ENCODE measurements at places on chromosomes 3 and 15.

GRCh38 chr3:157572559-157573270, 69.5 kb upstream of the VEPH1 start:
- DNase-seq = peak; percentile 81

DNA sequence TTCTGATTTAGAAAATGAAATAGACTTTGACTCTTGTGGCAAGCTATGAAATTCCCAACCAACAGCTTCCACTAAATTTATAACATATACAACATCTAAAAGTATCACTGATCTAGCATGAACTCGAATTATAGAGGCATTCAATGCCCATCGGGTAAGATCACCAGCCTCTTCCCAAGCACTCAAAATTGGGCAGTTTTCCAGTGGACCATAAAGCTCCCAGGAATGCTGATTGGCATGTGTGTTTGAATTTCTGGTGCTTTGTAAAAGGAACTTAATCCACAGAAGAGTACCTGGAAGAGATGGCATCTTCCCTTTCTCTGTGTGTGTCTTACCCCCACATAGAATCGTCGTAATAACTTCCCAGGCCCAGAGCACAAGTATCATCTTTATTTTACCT, 10.0 kb downstream of the LRTM1 start:
- DNase-seq = no peak

GRCh38 chr3:116443191-116443661, 2.1 kb downstream of the LSAMP start:
- DNase-seq = no peak

DNA sequence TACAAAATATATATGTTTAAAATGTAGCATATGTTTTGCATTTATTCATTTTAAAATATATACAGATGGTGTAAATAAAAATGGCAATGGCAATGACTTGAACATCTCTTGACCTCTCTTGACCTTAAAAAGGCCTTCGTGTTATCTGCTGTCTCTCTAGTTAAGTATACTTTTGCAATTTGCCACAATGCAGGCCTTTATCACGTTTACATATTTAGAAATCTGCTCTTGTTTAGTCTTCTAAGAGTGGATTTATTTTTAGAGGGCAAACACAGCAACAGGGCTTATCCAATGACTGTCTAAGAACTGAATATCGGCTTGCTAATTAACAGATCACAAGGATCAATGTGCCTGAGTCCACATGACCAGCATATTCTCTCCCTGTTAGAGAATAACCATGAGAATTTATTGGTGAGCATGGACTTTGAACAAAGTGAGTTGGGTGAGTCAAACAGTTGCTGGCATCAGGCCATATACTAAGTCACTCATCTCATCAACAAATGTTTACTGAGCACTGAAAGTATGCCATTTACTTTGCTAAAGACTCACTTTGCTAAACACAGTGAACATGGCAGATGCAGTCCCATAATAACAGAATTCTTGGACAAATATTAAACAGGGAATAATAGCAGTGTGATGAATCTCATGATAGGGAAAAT, 48.2 kb downstream of the MDFIC2 start:
- no peak for DNase-seq

DNA sequence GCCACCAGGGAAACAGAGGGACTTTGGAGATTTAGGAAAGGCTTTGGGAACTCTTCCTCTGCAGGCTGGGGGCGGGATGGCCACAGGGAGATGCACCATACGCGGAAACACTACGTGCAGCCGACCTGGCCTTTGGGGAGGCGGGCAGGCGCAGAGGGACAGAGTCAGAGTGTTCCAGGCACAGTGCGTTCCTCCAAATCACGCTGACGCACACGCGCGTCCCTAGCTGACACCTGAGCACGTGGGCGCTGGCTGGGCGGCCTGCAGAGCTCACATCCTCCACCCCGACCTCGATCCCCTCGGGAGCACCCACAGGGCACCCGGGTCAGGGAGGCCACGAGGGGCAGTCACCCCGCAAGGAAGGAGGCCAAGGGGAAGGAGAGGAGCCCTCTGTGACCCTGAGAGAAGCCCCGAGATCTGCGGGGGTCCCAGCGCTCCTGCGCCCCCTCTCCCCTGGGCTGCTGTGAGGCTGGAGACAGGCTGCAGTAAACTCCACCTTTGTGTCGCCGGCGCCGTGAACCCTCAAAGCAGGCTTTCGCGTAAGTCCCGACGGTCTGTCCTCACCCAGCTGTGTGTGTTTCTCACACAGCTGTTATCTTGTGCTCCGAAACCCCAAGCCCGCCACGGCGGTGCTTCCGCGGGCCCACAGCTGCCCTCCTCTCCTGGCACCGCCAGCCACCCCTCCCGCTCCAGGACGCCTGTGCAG, 196.3 kb downstream of the OCA2 start:
- DNase-seq = no peak

GRCh38 chr3:13829311-13829710, 50.6 kb downstream of the WNT7A start:
- DNase-seq = no peak

- no peak for DNase-seq
Observed at GRCh38 chr3:156732715-156733421, 58.5 kb downstream of the TIPARP start.

GRCh38 chr15:41125063-41125669, 9.1 kb upstream of the INO80 start:
- DNase-seq = no peak

GRCh38 chr3:169822540-169822939, 9.8 kb upstream of the LRRC34 start:
- DNase-seq = no peak
